Kidney glomerular epithelial cell (primary cell): ENCODE measurements at places on chromosomes 13 and 19.

DNA sequence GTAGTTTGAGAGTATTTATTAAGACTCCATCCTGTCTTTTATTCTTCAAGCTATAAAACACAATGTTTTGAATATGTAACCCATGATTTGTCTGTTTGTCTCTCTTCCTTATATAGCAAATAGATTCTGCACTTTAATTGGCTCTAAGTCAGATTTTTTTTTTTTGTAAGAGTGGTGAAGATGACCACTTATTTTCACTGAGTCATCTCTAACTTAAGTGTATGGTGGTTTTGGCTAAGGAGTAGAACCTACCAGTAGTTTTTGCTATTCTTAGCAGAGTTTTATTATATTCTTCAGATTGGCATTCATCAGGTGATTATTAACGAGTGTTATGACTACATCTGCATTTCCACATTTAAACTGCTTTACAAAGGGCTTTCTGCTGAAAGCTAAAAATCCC lies 194.7 kb downstream of the LMO7 start:
- no peak for DNase-seq

GRCh38 chr13:30435911-30436451 lies 13.7 kb downstream of the UBE2L5 start:
- DNase-seq, result no peak

DNA sequence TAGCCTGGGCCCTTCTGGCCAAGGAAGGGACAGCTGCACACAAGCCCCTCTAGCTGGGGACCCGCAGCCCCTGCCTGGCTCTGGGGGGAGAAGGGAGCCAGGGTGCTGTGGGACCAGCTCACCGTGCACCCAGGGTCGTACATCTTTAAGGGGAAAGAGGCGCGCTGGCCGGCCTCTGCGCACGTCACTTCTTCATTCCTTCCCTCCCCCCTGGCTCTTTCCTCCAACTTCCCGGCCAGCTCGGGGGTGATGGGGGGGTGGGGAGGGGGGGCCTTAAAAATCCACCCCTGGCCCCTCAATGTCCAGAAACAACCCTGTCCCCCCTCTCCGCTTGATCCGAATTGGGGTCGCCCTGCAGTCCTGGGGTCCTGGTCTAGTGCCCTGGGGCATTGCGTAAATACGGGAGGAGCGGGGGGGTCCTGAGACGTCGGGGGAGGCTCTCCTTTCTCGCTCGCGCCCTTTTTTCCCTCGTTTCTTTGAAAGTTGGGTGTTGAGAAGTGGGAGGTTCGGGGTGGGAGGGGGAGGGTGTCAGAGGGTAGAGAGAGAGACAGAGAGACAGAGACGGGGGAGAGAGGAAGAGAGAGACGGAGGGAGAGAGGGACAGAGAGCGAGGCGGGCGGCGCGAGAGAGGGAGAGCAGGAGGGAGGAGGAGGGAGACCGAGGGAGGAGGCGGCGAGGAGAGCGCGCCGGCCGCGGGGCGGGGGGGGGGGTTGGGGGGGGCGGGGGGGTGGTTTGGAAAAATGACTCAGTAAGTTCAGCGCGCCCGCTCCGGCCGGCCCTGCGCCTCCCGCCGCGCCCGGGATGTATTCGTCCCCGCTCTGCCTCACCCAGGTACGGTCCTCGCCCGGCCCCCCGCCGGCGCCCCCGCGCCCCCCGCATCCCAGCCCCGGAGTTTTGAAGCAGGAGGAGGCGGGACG lies at the start of gene NFIC:
NFIC (plus strand) TSS at position 748 of the 917 bp plus-strand sequence; CDS start at position 802, 54 bp downstream.
- peak; percentile 47 for DNase-seq

DNA sequence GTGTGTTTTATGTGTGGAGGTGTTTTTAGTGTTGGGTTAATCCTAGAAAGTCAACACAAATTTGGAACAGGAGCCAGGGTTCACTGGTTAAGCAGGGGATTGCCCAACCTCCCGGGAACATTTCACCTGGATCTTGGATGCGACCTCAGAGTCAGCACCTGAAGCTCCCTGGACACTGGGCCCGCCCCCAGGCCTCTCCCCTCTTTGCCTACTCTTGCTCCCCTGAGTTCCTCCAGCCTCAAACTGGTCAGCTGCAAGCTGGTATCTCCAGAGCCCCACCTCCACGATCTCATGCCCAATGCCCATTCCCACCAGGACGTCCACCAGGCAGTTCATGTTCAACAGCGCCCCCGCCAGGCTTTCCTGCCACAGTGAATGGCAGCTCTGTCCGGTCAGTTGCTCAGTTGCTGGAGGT lies 9.7 kb downstream of the HSD17B14 start:
- DNase-seq, result no peak

- no peak for DNase-seq
Measured at GRCh38 chr13:29976535-29976934, 126.1 kb upstream of the UBL3 start.

- no peak for DNase-seq
Measured at GRCh38 chr13:22229916-22230315, 559.0 kb downstream of the FGF9 start.

DNA sequence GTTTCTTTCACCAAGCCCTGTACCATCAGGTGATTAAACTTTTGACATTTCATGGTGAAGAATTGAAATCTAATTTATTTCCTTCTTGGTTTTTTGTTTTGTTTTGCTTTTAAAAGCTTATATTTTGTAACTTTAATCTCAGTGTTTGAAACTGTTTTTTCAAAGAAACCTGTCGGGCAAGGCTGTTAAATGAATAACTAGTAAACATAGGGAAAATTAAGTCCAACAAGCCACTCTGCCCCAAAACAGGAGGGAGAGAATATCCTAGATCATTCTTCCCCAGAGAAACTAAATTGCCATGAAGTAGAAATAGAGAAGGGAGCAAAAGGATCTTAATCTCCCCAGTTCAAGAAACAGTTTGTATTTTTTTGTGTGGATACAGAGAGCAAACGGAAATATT lies 98.2 kb downstream of the FREM2 start:
- no peak for DNase-seq

DNA sequence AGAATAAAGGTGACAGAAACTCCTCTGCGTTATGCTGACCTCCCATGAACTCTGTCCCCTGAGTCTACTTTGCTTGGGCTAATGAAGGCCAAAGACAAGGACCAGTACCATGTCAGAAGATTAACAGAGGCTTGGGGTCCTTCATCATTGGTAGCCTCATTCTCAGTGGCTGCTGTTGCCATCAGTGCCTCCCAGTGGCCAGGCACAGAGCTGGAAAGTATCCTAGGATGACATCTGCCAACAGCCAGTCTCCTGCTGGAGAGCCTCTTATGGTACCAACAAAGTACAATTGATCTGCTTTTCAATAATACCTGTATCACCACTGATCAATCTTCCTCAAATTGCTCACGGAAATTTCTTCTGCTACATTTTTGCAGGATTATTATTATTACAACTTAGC lies 281.6 kb downstream of the DNAJC15 start:
- no peak for DNase-seq

DNA sequence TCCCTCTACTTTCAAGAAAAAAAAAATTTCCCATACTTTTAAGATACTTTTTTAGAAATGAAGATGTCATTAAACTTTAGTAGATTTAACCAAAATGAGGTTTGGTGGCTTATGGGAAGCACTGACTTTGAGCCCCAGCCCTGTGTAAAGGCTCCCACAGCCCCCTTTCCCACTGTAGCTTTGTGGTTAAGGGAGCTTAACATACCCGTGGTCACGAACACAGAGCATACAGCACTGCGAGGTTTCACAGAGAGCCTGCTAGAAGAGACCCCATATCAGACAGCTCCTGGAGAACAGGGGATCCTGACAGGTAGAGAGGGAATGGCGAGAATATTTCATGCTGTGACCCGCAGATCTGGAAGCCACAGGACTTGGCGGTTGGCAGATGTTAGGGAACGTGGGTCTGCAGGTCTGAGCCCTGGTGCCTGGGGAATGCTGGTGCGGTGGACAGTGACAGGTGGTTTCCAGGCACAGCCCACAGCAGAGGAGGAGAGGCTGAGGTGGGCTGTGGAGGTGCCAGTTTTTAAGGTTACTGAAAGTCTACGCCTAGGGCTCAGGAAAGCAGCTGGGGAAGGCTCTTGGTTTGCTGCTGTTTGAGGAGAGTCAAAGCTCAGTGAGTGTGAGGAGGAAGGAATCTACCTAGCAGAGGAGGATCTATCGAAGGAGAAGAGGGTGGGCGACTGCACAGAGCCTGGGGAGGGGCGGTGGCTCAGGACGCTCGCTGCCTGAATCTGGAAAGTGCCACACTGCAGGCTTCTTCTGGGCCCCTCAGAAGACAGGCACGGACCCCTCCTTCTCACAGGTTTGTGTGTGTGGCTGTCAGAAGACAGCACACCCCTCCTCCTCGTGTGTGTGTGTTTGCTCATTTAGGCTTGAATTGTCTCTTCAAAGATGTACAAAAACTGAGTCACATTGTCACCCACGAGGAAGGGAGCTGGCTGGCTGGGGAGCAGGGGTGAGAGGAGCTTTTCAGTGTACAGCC lies 49.9 kb downstream of the SLC7A9 start:
- no peak for DNase-seq

GRCh38 chr19:22612316-22612715 lies 21.8 kb upstream of the ZNF492 start:
- DNase-seq, result no peak

DNA sequence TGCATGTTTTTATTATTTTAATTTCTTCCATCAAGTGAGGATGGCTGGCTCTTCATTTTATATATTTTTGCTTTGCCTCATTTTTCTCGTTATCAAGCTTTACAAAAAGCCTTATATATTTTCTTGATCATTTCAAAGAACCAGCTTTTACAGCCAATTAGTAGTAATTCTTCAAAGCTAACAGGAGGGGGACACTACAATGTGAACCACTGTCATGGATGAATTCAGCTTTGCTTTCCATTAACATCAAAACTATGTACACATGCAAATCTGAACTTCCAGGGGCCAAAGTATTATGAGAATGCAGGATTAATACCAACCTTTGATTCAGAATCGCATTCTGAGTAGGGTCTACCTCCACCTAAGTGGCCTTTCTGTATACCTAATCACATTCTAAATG lies 11.1 kb downstream of the UQCRFS1 start:
- no peak for DNase-seq

- no peak for DNase-seq
Measured at GRCh38 chr19:27776524-27776923, 1436.4 kb downstream of the UQCRFS1 start.

DNA sequence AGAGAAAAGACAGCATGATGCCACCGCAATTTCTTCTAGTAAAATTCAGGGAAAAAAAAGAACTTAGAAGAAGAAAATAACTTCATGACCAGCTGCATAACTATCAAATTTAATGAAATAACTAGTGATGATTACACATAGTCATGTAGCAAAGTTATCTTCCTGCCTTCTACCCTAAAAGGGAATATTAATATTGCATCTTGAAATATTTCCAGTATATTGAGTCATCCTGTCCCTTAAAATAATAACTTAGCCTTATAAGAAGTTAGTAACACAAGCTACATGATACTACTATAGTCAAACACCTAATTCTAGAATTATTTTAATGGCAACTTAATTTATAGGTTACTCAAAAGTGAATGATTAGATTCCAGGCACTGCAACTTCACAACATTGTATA lies 289.2 kb downstream of the KLF12 start:
- no peak for DNase-seq
